ENCODE measurements at places on chromosomes 12 and 14. TPM values are rescaled to one million over a fixed set of nuclear protein-coding genes. Genes with fewer than 3 reads are reported as not detected.

DNA sequence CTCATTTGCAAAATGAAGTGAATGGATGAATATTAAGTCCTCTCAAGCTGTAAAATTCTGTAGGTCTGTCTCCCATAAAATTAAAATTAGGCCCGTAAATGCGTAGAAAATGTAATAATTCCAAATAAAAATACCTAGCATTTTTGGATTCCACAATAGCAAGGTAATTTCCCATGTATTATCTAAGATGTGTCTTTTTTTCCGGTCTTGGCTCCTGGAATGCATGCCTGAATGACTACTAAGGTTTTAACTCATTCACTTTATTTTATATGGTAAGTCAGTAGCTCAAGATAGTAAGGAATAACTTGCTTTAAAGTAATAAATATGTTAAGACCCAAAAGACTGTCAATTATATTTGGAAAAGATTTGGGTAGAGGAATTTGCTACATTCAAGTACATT lies 11.1 kb downstream of the TXNRD1 start:
- no peak for DNase-seq

Gene SLC17A8
- not detected for total RNA-seq

DNA sequence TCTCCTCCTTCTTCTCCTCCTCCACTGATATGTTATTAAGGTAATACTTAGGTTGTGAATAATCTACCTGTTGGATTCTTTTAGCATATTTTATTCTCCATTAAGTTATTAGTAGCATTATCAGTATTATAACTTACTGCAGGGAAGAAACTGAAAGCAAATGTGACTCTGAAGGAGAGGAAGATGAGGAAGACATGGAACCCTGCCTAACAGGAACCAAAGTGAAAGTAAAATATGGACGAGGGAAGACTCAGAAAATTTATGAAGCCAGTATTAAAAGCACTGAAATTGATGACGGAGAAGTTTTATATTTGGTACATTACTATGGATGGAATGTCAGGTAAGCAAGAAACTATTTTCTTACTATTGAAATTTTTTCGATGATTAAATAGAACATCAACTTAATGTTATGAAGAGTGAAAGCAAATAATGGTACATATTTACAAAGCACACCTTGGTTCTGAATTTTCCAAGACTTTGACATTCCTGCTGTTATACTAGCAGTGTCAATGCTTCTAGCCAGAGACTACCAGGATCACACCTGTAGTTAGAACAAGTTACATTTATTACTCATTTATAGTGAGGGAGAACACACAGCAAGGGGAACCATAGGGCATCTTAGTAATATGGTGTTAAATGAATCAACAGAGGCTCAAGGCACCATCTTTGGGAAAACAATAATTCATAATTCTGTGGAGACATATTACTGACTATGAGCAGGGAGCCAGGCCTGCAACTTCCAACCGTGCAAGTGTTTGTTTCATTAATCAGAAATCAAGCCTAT lies 42.0 kb upstream of the TOMM20L start:
- no peak for DNase-seq

Gene MOAP1
- 41.6 TPM for total RNA-seq

Gene C12orf50
- total RNA-seq, result not detected

Gene KRT6C
- not detected for total RNA-seq

GRCh38 chr12:5034603-5035002 lies 9.1 kb upstream of the KCNA5 start:
- DNase-seq, result no peak
